ENCODE measurements at places on chromosomes 13 and 19.

- DNase-seq, result no peak
These were observed 9.1 kb upstream of the POP4 start for GRCh38 chr19:29596885-29597525.

DNA sequence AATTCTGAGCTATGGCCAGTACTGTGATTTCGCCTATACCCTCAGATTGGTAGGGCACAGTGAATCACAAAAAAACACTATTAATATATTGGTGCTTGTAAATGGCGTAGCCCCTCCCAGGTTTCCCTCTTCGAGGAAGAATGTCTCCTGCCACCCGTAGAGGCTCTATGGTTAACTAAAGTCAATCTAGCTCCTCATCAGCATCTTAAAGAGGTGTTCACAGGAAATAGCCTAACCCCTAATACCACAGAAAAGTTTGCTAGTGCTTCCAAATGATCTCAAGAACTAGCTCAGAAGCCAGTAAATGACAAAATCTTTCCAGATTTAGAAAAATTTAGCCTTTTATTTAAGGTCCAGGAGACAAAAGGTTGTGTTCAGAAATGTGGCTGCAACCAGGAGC lies 56.3 kb upstream of the DCT start:
- DNase-seq, result no peak

DNA sequence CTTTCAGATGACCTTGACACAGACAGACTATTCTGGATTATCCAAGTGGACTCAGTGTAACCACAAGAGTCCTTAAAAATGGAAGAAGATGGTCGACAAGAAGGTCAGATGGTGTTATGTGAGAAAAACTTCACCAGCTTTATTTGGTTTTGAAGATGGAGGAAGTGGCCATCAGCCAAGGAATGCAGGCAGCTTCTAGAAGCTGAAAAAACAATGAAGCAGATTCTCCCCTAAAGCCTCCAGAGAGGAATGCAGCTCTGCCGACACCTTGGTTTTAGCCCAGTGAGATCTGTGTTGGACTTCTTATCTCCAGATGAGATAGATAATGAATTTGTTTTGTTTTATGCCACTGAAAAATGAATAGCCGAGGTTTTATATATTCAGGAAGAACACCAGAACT lies 501.5 kb downstream of the DCT start:
- no peak for DNase-seq

- no peak for DNase-seq
These were observed 8.6 kb upstream of the MYCBP2 start for GRCh38 chr13:77335543-77335942.

DNA sequence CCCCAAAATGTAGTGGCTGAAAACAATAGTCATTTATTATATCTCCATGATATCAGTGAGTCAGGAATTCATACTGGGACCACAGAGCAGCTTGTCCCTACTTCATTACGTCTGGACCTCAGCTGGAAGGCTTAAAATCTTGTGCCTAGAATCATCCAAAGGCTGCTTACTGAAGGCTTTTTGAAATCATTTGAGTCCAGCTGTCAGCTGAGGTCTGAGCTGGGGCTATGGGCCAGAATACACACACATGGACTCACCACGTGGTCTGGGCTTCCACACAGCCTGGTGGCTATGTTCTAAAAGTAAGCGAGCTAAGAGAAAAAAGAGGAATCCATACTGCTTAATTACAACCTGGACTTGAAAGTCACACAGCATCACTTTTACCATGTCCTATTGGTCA lies 209.2 kb downstream of the KCTD12 start:
- DNase-seq, result no peak

DNA sequence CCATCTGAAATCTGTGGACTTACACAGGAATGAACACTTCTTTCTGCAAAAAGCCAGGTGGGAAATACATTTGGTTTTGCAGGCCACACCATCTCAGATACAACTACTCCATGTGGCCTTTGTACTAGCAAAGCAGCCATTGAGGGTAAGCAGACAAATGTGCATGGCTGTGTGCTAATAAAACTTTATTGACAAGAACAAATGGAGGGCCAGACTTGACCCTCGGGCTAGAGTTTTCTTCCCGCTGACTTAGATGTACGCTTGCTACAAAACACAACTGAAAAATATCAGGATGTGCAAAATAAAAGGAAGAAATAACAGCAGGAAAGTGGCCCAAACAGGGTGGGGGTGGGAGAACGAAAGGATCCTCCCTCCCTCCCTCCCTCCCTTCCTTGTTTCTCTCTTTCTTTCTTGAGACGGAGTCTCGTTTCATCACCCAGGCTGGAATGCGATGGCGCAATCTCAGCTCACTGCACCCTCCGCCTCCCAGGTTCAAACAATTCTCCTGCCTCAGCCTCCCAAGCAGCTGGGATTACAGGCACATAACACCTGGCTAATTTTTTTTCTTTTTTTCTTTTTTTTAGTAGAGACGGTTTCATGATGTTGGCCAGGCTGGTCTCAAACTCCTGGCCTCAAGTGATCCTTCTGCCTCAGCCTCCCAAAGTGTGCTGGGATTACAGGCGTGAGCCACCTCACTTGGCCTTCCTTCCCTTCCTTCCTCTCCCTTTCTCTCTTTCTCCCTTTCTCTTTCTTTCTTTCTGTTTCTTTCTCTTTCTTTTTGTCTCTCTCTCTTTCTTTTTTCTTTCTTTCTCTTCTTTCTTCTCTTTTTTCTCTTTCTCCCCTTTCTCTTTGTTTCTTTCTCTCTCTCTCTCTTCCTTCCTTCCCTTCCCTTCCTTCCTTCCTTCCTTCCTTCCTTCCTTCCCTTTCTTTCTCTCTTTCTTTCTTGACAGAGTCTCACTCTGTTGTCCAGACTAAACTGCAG lies 29.3 kb downstream of the CCL25 start:
- DNase-seq, result no peak

All from stimulated activated CD4-positive, alpha-beta T cell treated with anti-CD3 and anti-CD28 coated beads, Interleukin-1b, Interleukin-23, amount 100 ng/mL, for 24 hours (primary cell).